ENCODE measurements at places on chromosomes 3 and 15. TPM values are rescaled to one million over a fixed set of nuclear protein-coding genes. Genes with fewer than 3 reads are reported as not detected.

Gene SH3GL3
- total RNA-seq: 0.60 TPM

Gene SHC4
- 2.9 TPM for total RNA-seq

- no peak for DNase-seq
- no peaks in the 10 kb centered on the region for H3K27me3 ChIP-seq
- no peak overlapping the region for H3K27ac ChIP-seq
- peaks cover 77% of the 10 kb centered on the region for H3K36me3 ChIP-seq
- peaks cover 38% of the 10 kb centered on the region for H3K4me1 ChIP-seq
- no peak overlapping the region for H3K4me3 ChIP-seq
These were observed 19.5 kb downstream of the AMOTL2 start for GRCh38 chr3:134354612-134355251.

DNA sequence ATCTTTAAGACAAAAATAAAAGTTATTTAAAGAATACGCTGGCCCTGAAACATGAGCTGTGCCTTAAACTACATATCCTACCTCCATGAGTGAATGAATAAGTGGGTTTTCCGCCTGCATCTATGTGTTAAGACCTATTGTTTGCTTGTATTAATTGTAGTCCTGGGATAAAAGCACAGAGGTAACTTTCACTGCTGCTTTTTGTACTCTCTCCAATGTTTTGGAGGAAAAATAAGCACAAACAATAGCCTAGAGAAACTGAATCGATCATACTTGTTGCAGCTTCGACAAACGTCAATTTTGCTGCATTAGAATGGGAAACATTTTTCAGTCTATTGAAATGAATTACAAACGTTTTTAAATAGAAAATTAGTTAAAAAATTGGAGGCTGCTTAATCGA lies 1.3 kb upstream of the CTNNB1 start:
- H3K27ac ChIP-seq: no peak overlapping the region
- peaks cover 13% of the 10 kb centered on the region for H3K36me3 ChIP-seq
- DNase-seq: no peak

Gene GALNT15
- 1.3 TPM for total RNA-seq

- H3K4me3 ChIP-seq: no peak overlapping the region
- DNase-seq: no peak
- no peaks in the 10 kb centered on the region for H3K4me1 ChIP-seq
- H3K27me3 ChIP-seq: no peaks in the 10 kb centered on the region
- H3K27ac ChIP-seq: no peak overlapping the region
These were observed 27.3 kb downstream of the SV2B start for GRCh38 chr15:91127236-91127955.

- H3K4me1 ChIP-seq: peaks cover 8% of the 10 kb centered on the region
- H3K36me3 ChIP-seq: no peaks in the 10 kb centered on the region
- H3K27ac ChIP-seq: no peak overlapping the region
These were observed 40.4 kb downstream of the DNAJB8 start for GRCh38 chr3:128426128-128426921.

DNA sequence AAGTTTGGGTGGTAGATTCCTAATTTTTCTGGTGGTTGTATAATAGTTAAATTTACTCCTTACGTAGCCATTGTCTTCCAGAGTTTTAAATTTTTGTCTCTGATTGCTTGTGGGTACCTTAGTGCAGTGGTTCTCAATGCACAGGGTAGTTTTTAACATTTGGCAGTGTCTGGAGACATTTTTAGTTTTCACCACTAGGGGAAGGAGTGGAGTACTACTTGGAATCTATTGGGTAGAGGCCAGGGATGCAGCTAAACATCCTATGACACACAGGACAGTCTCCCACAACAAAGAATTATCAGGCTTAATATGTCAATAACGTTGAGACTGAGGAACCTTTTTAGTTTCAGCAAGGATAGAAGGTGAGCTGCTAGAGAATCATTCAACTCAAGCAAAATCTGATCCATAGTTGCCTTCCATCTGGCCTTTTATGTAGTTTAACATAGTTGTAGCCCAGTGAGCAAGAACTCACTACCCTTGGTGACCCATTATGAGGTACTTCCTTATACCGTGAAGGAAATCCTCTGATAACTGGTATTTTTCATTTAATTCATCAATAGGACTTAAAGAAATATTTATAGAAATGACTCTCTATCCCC lies 8.6 kb upstream of the STX19 start:
- H3K4me1 ChIP-seq: no peaks in the 10 kb centered on the region
- no peak overlapping the region for H3K4me3 ChIP-seq
- H3K27me3 ChIP-seq: no peaks in the 10 kb centered on the region
- DNase-seq: no peak

DNA sequence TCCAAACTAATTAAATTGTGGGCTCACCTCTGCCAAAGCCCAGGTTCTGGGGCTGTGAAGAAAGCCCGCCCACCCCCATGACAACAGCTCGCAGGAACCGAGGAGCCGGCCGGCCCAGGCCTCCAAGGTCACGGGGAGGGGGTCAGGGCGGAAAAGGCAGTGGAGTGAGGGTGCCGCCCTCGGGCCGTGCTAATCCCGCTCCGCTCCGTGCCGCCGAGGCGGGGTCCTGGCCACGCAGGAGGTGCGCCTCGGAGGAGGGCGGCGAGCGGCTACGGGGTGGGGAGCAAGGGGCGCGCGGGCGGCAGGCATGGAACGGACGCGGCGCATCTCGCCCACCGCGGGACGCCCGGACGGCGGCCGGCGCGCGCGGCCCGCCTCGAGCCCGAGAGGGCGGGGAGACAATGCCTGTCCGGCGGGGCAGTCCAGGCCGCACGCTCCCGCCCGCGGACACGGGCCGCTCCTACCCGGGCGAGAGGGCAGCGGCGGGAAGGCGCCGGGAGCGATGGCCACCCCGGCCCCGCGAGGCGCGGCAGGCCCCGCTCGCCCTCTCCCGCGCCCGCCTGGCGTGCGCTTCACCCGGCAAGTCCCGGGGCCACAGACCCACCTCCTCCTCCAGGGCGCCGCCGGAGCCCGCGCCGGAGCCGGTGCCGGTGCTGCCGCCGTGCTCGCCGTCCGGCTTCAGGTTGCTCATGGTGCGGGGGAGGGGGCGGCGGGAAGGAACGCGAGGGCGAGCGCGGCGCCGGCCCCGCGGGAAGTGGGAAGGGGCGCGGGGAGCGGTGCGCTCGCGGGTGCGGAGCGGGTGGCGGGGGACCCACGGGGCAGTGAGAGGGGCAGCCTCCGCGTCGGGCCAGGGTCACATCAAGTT lies 528 bp downstream of the RBPMS2 start:
- no peaks in the 10 kb centered on the region for H3K36me3 ChIP-seq
- peaks cover 19% of the 10 kb centered on the region for H3K27me3 ChIP-seq
- H3K27ac ChIP-seq: no peak overlapping the region
- H3K4me1 ChIP-seq: peaks cover 12% of the 10 kb centered on the region
- DNase-seq: no peak
- H3K4me3 ChIP-seq: peak overlapping the region; percentile 47
